ENCODE measurements at places on chromosomes 3 and 15. TPM values are rescaled to one million over a fixed set of nuclear protein-coding genes. Genes with fewer than 3 reads are reported as not detected.

Gene LAMB2
- polyA plus RNA-seq, result 803 TPM

GRCh38 chr3:44511238-44511566, 33.7 kb upstream of the ZNF445 start:
- no peak for DNase-seq

DNA sequence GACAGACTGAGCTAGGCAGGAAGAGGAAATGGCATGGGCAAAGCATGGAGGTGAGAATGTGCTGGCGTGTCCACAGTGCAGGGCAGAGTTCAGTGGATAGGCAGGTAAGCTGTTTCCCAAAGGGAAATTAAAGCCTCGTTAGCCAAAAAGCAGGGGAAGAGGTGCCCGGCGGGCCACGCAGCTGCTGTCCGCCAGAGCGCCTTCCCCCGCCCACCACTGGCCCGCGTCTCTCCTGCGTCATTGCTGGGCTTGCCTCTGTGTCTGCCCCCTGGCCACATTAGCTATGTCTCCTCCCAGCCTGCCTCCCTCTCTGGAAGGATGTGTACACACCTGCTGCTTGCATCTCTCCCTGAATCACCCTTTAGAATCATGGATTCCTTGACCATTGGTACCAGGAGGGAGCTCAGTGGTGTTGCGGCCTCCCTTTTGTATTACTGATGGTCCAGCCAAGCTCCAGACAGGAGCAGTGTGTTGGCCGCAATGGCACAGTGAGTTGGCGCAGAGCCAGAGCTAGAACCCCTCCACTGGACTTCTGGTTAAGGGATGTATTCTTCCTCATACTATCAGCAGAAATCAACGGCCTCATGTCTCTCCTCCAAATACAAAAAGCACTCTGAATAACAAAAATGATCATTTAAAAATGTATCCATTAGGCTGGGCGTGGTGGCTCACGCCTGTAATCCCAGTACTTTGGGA, 26.6 kb downstream of the SLC28A1 start:
- no peak for DNase-seq

GRCh38 chr15:81012588-81012987, 11.9 kb downstream of the TLNRD1 start:
- no peak for DNase-seq

DNA sequence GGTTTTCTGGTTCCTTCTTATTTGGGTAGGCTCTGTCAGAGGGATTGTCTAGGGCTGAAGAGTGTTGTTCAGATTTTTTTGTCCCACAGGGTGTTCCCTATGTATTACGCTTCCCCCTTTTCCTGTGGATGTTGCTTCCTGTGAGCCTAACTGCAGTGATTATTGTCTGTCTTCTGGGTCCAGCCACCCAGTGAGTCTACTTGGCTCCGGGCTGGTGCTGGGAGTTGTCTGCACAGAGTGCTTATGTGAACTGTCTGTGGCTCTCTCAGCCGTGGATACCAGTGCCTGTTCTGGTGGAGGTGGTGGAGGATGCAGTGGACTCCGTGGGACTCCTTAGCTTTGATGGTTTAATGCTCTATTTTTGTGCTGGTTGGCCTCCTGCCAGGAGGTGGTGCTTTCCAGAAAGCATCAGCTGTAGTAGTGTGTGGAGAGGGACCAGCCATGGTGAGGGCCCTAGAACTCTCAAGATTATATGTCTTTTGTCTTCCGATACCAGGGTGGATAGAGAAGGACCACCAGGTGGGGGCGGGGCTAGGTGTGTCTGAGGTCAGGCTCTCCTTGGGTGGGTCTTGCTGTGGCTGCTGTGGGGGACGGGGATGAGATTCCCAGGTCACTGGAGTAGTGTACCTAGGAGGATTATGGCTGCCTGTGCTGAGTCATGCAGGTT, 53.8 kb downstream of the CCDC66 start:
- DNase-seq, result no peak

DNA sequence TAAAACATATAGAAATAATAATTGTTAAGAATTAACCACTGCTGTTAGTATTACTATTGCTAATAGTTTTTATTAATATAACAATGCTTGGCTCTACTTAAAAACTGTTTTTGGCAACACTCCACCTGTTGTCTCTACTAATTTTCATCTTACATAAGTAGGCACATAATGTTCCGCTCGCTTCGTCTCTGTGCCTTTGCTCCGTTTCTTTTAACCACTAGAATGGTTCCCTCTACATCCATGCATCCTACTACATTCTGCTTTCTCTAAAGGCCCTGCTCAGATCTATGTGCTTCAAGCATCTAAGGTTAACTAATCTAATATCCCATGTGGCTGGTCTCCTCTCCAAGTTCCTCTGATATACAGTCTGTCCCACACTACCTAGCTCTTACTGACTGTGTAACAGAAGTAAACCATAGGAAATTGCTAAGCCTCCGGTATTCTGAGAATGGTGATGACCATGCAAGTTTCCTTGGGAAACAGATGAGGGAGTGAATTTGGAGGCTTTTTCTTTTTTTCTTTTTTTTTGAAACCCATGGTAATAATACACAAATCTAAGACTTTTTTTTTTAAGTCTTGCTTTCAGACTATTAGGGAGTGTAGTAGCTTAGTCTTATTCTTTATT, 138.3 kb downstream of the P3H2 start:
- DNase-seq, result no peak

- no peak for DNase-seq
These were observed 51.7 kb downstream of the LDHAL6B start for GRCh38 chr15:59258317-59258716.

Gene FANCD2
- polyA plus RNA-seq, result 1.0 TPM

- DNase-seq, result no peak
These were observed 288.2 kb downstream of the EPHA6 start for GRCh38 chr3:97102641-97103040.

GRCh38 chr3:150132101-150132749, 161.5 kb upstream of the PFN2 start:
- DNase-seq, result no peak

Gene GOLGA6L4
- polyA plus RNA-seq, result 1.0 TPM

Gene CYP1A2
- 0.07 TPM for polyA plus RNA-seq

DNA sequence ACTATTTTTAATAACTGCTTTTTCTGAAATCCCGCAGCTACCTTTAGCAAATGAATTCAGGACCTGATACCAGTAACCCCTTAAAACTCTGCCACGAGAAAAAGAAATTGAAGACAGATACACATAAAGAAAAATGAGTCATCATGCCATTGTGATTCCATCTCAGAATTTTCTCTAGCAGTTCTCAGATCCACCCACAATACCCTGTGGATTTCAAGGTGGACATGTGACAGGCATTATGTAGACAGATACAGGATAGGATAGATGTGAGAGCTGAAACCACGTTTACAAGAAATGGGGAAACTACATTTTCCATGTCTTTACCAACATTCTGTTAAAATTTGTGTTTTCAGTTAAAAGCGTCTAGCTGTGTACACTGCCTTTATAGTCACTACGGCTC, 291.9 kb upstream of the NR2F2 start:
- DNase-seq, result no peak

DNA sequence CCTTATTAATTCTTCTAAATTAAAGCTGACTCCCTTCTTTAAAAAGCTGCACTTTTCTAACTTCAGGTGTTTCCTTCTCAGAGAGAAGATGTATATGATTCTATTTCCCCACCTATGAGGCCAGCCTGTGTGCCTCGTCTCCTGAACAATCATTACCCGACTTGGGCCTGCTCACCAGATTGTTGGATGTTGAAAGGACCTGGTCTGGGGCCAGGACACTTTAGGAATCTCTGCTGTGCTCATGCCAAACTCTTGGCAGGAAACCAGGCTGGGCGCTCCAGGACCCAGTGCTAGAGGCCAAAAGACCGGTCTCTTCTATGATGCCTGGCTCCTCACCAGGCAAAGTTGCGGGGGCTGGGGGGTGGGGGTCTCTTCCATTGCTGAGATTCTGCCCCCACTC, 16.9 kb upstream of the LRRC31 start:
- DNase-seq, result peak; percentile 90

Gene POLQ
- polyA plus RNA-seq, result 0.16 TPM

- peak; percentile 93 for DNase-seq
These were observed at the start of the genes PIGB and PIGBOS1 for GRCh38 chr15:55318588-55319494. PIGB (plus strand) TSS chr15:55319222; CDS start chr15:55319251, 29 bp downstream. PIGBOS1 (minus strand) TSS chr15:55319123; CDS start chr15:55317792, 1,331 bp downstream.

GRCh38 chr3:72380711-72381493, 467.3 kb downstream of the SHQ1 start:
- DNase-seq, result no peak

GRCh38 chr3:13497386-13497785, 17.3 kb downstream of the HDAC11 start:
- DNase-seq, result no peak

- peak; percentile 83 for DNase-seq
These were observed at the start of gene NDN for GRCh38 chr15:23687143-23687470. NDN (minus strand) TSS chr15:23687305; CDS start chr15:23687217, 88 bp downstream.

DNA sequence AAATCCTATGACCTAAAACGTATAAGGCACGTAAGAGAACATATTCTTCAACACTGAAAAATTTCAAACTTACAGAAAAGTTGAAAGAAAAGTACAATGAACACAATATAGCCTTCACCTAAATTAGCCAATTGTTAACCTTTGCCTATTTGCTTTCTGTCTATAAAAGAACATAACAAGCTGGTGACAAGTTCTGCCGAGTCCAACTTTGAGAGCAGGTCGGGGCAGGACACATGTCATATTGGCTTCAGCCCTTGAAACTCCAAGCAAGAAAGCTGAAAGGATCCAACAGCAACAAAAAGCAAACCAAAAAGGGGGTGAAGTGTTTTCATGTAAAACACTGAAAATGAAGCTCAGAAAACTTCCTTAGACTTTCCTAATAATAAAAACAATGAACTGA, 59.1 kb downstream of the TBC1D2B start:
- no peak for DNase-seq

Gene MORC1
- polyA plus RNA-seq, result not detected

DNA sequence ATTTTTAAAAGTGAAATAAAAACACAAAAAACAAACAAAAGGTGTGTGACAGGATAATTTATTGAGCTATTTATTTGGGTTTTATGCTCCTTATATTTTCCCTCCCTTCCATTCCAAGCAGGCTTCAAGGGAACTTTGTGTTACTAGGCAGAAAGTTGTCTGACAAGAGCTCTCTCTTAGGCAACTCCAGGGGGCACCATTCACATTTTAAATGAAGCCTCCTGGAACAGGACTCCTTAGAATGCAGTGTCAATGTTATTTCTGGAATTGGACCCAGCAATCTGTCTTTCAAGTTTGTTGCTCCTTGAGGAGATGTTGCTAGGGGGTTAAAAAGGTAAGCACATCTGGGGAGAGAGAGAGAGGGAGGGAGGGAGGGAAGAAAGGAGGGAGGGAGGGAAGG, 5.4 kb upstream of the RFX7 start:
- DNase-seq, result no peak

DNA sequence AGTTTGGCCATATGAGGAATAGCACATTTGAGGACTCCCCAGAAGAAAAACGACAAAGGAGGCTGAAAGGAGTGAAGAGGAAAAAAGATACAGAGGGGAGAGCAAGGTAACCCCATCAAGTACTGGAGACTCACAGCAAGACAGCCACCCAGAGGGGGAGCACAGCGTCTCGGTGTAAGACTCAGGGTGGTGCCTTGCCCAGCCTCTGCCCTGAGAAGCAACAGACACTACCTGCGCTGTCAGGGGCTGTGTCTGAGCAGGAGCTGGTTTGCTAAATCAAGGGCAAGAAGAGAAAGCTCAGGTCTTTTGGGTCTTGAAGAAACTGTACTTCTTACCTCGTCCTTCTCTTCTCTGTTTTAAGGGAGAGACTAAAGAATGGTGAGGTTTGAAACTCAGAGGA, 27.9 kb downstream of the FBXO45 start:
- DNase-seq, result no peak

- no peak for DNase-seq
These were observed 301.0 kb downstream of the CADM2 start for GRCh38 chr3:85259748-85260147.

GRCh38 chr3:116007000-116007399, 383.7 kb downstream of the GAP43 start:
- no peak for DNase-seq

- DNase-seq, result no peak
These were observed 16.9 kb downstream of the THBS1 start for GRCh38 chr15:39597751-39598185.

Gene NSMCE3
- polyA plus RNA-seq, result 8.1 TPM

DNA sequence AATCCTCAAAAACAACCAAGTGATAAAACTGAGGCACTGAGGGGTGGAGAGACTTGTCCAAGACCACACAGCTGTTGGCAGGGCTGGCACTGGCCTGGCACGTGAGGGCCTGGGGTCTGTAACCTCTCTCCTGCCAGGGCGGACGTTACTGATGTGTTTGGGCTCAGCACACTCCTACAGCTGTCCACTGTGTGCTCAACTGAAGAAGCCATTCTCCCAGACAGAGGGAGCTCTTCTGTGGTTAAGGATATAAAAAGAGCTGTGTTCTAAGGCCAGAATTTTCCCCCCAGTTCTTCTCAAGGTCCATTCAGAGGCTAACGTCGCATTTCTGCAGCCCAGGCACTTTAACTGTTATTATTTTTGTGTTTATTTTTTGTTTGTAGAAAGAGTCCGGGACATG, 429.0 kb upstream of the ATP11B start:
- DNase-seq, result no peak

Gene EPHA3
- polyA plus RNA-seq, result 2.7 TPM

DNA sequence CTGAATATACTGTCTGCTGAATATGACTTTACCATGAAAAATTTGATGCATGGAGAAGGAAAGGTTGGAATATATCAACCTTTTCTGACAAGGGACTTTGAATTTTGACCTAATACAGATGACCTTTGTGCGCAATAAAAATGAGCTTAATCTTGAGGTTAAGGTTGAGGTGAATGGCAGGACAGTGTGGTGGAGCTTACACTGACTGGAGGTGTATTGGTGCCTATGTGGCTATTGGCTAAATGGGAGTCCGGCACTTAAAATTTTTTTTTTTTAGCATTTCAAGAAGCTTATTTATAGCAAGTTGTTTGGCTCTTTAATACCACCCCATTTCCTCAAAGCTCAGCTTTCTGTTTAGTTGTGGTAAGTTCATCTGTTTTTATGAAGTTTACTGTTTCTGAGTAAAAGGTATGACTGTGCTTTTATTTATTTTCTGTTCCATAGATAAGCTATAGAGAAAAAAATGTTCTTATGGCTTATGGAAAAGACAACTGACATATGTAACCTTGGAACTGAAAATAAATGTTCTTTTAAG, 15.2 kb downstream of the CDIN1 start:
- DNase-seq, result no peak

Gene ROPN1
- 1.6 TPM for polyA plus RNA-seq

- no peak for DNase-seq
These were observed 53.8 kb upstream of the SPPL2A start for GRCh38 chr15:50819344-50819743.

GRCh38 chr3:97687734-97688133, 76.8 kb upstream of the ARL6 start:
- DNase-seq, result no peak

DNA sequence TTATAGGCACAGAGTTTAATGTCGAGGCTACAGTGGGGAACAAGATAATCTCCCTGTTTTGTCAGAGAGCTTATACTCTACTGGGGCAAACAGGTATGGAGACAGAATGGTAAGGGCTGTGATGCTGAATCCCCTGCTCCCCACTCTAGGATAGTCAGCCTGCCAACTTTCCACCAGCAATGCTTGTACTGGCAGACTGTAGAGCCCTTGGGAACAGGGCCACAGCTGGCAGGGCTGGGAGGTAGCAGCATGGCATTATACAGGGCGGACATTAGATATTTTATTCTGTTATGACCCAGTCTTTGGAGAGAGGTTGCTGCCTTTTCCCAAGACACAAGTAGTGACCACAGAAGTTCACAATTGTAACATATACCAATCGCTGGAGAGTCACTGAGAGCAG, 91.2 kb downstream of the ARRDC4 start:
- no peak for DNase-seq

All from right cardiac atrium (tissue), 5 donors.